ENCODE measurements at places on chromosomes 3 and 15. TPM values are rescaled to one million over a fixed set of nuclear protein-coding genes. Genes with fewer than 3 reads are reported as not detected.
A peak's percentile ranks its signal among the peaks of the same experiment; 100 is the strongest.

- no peaks in the 10 kb centered on the region for H3K36me3 ChIP-seq
- no peaks in the 10 kb centered on the region for H3K27me3 ChIP-seq
Measured at GRCh38 chr3:139062918-139063317, 18.2 kb upstream of the PRR23C start.

DNA sequence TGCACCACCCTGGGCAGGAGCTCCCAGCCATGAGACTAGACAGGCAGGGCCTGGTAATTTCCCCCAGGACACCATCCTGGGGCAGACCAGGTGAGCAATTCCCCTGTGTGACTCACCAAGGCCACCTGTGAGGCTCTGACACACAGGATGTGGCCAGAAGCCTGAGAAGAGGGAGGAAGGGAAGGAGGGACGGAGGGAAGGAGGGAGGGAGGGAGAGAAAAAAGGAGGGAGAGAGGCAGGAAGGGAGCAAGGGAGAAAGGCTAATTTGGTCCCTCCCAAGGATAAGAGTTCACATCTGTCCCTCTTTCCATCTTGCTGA lies 25.9 kb downstream of the WNT7A start:
- no peaks in the 10 kb centered on the region for H3K27me3 ChIP-seq
- H3K4me3 ChIP-seq = no peak overlapping the region
- no peak for DNase-seq
- H3K36me3 ChIP-seq = no peaks in the 10 kb centered on the region

DNA sequence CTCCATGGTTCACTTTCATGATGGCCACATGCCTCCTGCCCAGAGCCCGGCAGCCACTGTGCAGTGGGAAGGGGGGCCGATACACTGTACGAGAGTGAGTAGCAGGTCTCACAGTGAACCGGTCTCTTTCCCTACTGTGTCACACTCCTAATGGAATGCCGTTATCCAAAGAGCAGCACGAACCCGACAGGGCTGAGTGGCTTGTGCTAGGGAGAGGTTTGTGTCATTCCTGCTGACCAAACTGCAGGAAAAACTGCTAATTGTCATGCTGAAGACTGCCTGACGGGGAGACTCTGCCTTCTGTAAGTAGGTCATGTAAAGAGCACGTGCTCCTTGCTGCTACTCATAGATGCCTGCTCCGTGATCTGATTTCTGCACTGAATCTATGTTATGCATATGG lies 105.1 kb downstream of the ARPP21 start:
- no peaks in the 10 kb centered on the region for H3K36me3 ChIP-seq
- peaks cover 7% of the 10 kb centered on the region for H3K4me1 ChIP-seq
- no peak overlapping the region for H3K27ac ChIP-seq
- no peak overlapping the region for H3K4me3 ChIP-seq
- DNase-seq = peak; percentile 66

DNA sequence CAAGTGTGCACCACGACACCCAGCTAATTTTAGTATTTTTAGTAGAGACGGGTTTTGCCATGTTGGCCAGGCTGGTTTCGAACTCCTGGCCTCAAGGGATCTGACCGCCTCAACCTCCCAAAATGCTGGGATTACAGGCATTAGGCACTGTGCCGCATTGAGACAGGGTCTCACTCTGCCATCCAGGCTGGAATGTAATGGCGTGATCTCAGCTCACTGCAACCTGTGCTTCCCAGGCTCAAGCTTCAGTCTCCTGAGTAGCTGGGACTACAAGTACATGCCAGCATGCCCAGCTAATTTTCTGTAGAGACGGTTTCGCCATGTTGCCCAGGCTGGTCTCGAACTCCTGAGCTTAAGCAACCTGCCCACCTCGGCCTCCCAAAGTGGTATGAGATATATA lies 51.6 kb downstream of the ACAD9 start:
- no peak overlapping the region for H3K27ac ChIP-seq
- no peaks in the 10 kb centered on the region for H3K27me3 ChIP-seq
- no peaks in the 10 kb centered on the region for H3K4me1 ChIP-seq

- peaks cover 4% of the 10 kb centered on the region for H3K4me1 ChIP-seq
- no peak overlapping the region for H3K4me3 ChIP-seq
- no peak for DNase-seq
- no peaks in the 10 kb centered on the region for H3K27me3 ChIP-seq
- no peaks in the 10 kb centered on the region for H3K36me3 ChIP-seq
- no peak overlapping the region for H3K27ac ChIP-seq
Measured at GRCh38 chr3:85853805-85854204, 895.0 kb downstream of the CADM2 start.

OXTR gene
- total RNA-seq = 3.9 TPM

GOLGA6L4 gene
- 0.19 TPM for total RNA-seq

PAK6 gene
- 0.90 TPM for total RNA-seq

THBS1 gene
- total RNA-seq = 14.6 TPM

PLSCR5 gene
- not detected for total RNA-seq

All from neural progenitor cell (in vitro differentiated cells).